ENCODE measurements at places on chromosomes 1 and 21. TPM values are rescaled to one million over a fixed set of nuclear protein-coding genes. Genes with fewer than 3 reads are reported as not detected.

DNA sequence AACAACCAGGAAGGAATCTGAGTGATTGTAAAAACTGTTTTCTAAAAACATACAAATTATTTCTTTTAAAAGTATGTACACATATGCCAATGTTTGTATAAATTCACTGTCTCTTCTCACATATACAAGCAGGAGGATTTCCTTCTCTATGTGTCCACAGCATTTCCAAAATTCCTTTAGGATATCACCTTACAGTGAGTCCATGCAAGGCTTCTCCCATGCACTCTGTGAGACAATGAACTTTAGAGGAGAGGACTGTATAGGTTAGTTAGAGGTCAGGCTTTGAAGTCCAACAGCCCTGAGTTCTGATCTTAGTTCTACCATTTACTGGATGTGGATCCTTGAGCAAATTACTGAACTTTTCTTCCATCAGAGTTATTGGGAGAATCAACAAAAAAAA is 34.1 kb upstream of the USH2A start:
- no peak for DNase-seq

- no peak for DNase-seq
Observed at GRCh38 chr1:156203331-156203730, 9.4 kb downstream of the SLC25A44 start.

DNA sequence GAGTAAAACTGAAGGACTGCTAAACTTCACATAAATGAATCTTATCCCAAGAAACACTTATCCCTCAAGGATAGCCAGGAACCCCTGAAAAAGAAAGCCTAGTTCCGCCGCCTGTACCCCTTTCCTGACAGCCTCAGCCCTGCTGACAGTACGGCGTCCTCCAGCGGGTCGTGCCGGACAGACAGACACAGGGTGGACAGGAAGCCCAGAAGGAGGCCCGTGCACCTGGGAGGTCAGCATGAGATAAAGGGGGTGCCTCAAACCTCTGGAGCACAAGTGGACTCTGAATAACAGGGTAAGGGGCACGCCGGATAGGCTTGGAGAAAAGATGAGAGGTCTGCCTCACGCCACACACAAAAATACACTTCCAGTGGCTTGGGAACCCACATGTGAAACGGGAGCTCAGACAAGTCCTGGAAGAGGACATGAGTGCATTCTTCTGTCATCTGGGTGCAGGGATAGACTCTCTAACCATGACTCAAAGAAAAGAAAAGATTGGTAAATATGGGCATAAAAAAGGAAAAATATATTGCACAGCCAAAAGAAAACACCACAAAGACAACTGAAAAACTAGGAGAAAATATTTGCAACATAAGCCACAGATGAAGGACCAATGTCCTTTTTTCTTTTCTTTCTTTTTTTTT is 17.3 kb upstream of the ADARB1 start:
- no peak for DNase-seq

GRCh38 chr1:37948841-37949240 is 2.0 kb upstream of the INPP5B start:
- no peak for DNase-seq

GRCh38 chr1:78102082-78102481 is 56.3 kb downstream of the GIPC2 start:
- DNase-seq = no peak

DNA sequence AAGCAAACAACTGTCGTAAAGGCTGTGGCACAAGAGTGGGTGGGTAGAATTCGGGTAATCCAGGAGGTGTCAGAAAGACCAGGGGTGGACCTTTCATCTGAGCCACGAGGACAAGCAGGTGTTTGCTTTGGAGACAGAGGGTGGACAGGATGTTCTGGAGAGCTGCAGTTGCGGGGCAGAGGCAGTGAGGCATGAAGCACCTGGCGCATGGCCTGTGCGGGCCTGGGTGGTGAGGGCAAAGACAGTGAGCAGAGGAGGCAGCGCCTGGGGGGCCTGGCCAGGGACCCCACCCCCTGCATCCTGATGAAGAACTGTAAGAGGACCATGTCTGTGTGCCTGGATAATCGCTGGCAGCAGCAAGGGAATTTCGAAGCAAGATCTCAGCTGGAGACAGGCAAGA is 24.9 kb downstream of the KIF26B start:
- no peak for DNase-seq

DNA sequence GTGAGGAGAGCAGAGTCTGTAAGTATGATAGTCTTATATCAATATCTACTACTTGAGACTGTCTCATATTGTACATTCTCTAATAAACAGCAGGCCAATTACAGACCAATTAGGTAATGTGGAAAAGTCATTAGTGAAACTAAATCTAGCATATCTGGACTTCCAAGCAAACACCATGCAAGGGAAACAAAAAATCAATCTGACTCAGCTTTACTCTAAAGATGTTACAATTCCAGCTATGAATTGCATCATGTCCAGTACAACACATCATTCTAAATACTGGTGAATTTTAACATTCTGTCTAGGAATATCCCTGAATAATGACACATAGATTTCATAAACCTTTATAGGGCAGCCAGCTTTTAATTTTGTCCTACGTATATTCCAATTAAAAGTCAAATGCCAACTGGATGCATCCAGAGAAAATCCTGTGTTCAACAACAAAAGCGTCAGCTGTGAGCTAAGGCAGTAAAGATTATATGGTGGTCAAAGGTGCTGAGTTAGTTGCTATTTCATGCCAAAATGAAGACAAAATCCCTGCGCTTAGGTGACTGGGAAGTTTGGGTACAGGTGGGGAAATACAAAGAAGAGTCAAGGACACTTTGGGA is 159.3 kb downstream of the TTLL7 start:
- no peak for DNase-seq

GRCh38 chr1:223712194-223712849 is at the start of gene CAPN2:
Gene CAPN2, plus strand, starts transcription at chr1:223712539. Its CDS starts 102 bp downstream, at chr1:223712641.
- no peak for DNase-seq

DNA sequence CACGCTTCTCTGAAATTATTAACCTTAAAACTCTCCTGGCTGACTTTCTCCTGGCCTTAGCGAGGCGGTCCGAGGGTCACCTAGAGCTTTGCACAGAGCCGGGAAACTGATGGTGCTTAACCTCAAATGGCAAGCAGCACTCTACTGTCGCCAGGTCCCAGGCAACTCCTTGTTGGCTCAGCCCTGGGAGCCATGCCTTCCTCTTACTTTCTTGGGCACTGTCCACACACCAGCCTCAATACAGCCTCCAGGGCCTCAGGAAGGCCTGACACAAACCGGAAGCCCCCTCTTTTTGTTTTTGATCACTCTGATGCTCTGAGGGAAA is 3.8 kb downstream of the TRABD2B start:
- no peak for DNase-seq

- no peak for DNase-seq
Observed at GRCh38 chr1:168199056-168199455, 20.3 kb downstream of the TIPRL start.

DNA sequence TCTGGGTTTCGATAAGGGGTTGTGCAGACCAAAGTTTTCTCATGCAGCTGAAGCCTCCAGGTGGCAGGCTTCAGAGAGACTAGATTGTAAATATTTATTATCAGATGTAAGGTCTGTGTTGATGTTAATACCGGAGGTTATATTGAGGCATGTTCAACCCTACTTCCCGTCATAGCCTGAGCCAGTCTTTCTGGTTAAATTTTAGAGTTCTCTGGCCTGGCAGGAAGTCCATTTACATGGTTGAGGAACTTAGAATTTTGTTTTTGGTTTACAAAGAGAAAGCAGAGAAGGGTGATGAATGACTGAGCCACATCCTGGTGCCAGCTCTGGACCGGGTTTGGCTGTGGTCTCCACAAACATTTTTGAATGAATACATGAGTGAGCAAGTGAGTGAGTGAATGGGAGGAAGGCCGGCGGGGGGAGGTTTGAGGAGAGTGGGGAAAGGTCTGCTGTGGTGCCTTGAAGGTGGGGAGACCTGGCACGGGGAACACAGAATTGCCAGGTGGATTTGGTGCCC is 218.5 kb downstream of the DISC1 start:
- no peak for DNase-seq

- no peak for DNase-seq
Observed at GRCh38 chr1:197336571-197336970, 68.5 kb downstream of the CRB1 start.

- no peak for DNase-seq
Observed at GRCh38 chr1:226051365-226051764, 11.2 kb upstream of the H3-3A start.

- no peak for DNase-seq
Observed at GRCh38 chr1:63969441-63969901, 195.7 kb downstream of the ROR1 start.

KRTAP19-3 gene
- not detected for polyA plus RNA-seq

MATN1 gene
- 0.07 TPM for polyA plus RNA-seq

ZNF678 gene
- polyA plus RNA-seq = 14.9 TPM

TTC13 gene
- polyA plus RNA-seq = 24.9 TPM

GFI1 gene
- 0.13 TPM for polyA plus RNA-seq

SLC44A5 gene
- 9.8 TPM for polyA plus RNA-seq
